CD4-positive, alpha-beta T cell (primary cell): ENCODE measurements at places on chromosomes 16 and 17.

DNA sequence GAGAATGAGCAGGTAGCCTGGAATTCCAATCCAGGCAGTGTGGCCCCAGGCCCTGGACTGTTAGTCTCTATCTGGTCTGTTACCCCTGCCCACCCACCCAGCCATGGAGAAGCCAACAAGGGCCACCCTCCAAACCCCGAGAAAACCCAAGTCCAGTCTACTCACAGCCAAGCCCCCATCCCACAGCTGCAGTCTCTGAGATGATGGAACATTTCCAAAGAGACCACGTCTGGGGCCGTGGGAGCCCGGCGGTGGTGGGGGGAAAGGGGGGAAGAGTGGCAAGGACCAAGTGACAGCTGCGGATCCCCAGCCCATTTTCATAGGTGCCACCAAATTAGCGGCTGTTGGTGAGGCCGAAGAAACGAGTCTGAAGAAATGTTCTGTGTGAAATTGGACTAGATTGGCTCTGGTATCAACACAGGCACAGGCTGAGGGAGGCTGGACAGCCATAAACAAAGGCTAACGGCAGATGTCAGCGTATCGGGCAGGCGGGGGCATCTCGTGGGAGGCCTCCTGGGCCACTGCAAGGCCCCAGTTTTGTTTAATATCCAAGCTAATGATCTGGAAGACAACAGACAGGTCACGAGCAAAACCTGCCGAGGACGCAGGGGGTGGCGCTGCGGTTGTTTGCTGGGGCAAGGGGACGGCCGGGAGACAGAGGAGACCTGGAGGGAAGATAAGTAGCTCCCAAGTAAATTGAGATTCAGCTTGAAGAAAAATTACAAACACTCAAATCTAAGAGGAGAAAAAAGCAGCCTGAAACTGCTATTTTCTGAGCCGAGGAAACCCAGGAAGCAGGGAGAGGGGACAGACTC, 53.4 kb downstream of the RBFOX3 start:
- no peak for DNase-seq

GRCh38 chr17:57597531-57598453, 147.3 kb downstream of the CCDC182 start:
- DNase-seq: peak; percentile 14

- no peak for DNase-seq
These were observed 48.4 kb upstream of the NOG start for GRCh38 chr17:56545106-56545505.

DNA sequence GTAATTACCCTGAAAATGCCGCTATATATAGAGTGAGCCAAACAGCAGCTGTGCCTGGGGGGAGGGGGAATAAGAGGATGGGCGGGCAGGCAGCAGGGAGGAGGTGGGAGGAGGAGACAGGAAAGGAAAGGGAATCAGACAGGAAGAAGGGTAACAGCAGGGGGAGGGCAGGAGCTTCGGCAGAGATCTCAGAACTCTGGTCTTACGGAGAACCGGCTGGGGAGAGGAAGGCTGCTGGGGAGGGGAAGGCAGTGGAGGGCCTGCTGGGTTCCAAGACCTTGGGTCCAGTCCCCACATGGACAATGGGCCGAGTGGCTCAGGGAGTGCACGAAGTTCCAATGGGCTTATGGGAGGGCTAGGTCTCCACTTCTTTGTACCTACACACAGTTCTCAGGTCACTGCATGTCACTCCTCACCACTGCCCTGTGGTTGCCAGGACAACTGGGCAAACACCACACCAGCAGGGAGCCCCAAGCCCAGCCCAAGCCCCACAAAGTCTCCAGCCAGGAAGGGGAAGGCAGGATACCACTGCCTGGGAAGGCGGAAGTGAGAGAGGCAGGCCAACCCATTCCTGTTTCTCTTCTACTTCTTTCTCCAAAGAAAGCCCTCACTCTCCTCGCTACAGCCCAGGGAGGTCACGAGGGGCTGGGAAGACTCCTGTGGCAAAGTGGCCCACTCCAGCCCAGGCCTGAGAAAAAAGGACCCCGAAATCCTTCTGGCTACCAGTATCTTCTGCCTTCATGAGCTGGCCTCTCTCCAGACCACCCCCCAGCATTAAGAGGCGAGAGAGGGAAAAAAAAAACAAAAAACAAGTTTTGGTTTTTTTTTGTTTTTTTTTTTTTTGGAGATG, 25.3 kb downstream of the G6PC3 start:
- no peak for DNase-seq

DNA sequence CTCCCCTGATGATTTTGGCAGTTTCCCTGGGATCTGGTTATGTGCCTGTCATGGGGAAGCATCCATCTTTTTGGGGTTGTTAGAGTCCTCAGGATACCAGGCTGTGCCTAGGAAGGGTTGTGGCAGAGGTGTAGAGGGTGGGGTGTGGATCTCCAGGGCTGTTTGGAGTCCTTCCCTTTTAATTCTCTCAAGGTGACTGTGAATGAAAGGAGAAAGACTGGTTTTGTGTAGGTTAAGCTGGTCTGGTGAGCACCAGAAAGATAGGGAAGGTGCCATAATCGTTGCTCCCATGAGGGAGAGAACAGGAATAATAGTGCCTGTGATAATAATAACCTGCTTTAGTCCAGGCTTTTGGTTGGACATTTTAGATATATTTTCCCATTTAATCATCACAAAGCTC, 7.0 kb downstream of the MAP2K4 start:
- no peak for DNase-seq

GRCh38 chr17:74631468-74632450, 8.2 kb upstream of the CD300E start:
- DNase-seq: no peak

GRCh38 chr17:50128441-50129352, 1.3 kb downstream of the SAMD14 start:
- no peak for DNase-seq

DNA sequence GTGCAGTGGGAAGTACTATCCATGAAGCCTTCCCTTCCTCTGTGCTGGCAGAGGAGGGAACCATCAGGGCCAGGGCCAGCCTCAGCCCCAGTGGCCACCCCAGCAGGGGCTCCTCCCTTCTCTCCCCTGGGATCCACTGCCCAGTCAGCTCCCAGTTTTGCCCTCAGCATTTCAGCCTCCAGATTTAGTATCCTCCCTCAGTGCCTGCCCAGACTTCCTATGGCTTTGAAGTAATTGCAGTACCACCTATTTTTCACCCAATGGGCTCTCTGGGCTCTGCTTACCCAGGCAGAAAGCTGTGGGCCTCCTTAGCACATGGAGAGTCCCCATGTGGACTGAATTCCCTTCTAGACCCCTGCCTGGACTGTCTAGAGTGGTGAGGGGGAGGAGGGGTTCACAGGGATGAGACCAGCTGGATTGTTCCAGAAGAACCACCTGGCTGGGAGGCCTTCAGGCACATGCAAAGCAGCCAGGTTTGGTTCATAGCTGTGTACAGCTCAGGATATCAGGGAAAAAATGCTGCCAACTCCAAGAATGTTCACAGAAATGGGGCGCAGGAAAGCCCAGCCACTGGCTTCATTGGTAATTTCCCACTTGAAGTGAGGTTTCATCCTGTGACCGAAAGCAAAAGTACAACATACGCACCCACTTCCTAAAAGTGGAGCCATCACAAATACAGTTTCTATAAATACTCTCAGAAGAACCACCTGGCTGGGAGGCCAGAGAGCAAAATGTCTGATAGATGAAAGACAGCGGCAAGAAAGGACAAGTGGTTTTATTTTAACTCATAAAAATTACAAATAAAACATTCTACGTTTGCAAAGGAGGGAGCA, 15.2 kb upstream of the HERPUD1 start:
- DNase-seq: no peak

GRCh38 chr17:38508954-38509771, 80.9 kb downstream of the ARHGAP23 start:
- peak; percentile 50 for DNase-seq

DNA sequence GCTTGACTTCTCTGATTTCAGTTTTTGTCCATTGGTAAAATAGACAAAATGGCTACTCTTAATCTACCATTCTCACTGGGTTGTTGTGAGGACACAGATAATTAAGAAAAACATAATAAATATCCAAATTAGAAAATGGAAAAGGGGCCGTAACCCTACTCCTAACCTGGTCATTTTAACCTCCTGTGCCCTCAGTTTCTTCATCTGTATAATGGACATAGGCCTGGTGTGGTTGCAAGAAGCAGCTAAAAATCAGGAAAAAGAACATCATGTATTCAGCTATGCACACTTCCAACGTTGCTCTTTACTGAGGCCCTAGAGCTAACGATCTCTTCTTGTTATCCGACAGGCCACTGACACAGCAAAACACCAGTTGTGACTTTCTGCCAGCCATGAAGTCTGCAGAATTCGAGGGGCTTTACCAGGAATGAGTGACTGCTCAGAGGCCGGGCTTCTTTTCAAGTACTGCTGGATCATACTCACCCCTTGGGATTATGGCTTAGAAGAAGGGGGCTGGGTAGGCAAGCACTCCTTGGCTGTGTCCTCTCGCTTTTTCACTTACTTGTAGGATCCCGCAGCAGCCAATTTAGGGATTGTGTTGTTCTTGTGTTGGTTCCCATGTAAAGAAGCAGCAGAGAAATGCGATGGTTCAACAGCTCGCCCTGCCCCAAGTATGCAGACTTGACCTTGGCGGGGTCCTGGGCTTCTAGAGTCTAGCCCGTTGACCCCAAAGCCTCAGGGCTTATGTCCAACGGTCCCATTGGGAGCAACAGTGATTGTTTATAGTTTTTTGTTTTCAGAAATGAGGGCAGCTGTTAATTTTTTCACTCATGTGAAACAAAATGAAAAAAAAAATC, 20.9 kb downstream of the LDAF1 start:
- no peak for DNase-seq

GRCh38 chr16:27470567-27471431, 68.8 kb downstream of the IL21R start:
- no peak for DNase-seq

DNA sequence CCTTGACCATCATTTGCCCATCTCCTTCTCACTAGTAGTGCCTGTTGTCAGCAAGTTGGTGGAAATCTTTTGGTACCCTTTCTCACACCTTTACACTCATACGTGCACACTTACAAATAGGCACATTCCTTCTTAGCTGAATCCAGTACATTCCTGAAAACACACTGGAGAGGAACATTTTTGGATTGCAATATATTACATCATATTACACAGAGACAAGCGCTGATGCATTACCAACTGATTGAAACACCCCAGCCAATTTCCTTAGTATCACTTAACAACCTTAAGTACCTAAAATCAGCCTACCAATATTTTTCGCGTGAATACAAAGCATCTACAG, 64.1 kb downstream of the PLCG2 start:
- no peak for DNase-seq

- DNase-seq: no peak
These were observed 85.3 kb downstream of the NDEL1 start for GRCh38 chr17:8520981-8521380.

- DNase-seq: no peak
These were observed 23.6 kb upstream of the SLC13A2 start for GRCh38 chr17:28449859-28450258.

- DNase-seq: peak; percentile 57
These were observed 428 bp upstream of the ANTKMT start for GRCh38 chr16:720447-720989.
